ENCODE measurements at places on chromosomes 5 and 9. TPM values are rescaled to one million over a fixed set of nuclear protein-coding genes. Genes with fewer than 3 reads are reported as not detected.

GRCh38 chr9:34927061-34927460 is 31.0 kb upstream of the PHF24 start:
- DNase-seq = no peak

- DNase-seq = peak; percentile 85
Measured at GRCh38 chr9:114285166-114285867, 37.6 kb upstream of the ORM1 start.

TLR4 gene
- total RNA-seq = 11.2 TPM

DNA sequence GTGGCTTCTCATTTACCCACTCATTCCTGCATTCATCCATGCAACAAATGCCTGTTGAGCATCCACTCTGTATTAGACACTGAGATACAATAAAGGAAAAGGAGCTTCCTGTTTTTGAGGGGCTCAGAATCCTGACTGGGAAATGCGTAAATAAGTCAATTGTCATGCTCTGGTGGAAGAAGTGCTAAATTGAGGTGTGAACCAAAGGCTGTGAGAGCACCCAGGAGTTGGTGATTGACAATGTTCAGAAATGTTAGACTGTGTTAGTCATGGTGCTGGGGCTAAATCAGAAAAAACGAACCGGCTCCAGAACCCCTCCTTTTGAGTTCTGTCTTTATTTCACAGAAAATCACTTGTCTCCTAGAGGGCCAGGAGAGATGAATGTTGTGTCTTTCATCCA is 558.6 kb upstream of the SGCD start:
- DNase-seq = no peak

EDIL3 gene
- total RNA-seq = 22.3 TPM

DNA sequence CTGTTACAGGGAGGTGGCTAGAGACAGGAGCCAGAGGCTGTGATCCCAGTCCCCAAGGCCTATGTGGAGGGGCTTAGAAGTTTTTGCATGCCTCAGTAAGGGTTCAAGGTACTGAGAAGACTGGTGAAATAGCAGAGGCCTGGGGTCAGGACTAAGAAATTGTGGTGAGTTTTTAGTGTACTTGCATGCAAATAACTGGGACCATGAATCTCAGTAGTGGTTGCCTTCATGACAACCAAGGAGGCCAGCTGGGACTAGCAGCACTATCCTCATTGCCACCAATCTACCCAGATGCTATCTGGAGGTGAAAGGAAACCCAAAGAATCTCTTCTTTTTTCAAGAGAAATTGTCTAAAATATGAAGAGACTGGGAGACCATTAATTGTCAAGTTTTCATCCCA is 395.1 kb downstream of the CETN3 start:
- DNase-seq = no peak

TBCA gene
- 110 TPM for total RNA-seq

DNA sequence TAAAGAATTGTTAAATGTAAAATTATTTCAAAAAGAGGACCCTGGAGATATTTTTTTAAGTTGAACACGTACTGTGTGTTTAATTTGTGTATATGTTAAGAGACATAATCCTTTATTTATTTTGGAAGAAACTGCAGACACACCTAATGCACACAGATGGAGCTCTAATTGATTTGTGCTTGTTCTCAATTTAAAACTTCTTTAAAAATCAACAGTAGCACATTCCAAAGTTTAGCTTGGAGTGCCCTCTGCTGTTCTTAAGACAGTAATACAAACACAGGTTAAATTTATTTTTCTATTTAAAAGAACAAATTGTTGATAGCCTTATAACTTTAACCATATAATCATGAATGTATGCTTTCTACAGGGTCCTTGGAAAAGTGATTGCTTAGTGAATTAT is 277.6 kb upstream of the ADAMTS16 start:
- peak; percentile 65 for DNase-seq

GRCh38 chr5:75678155-75678554 is 39.1 kb downstream of the POC5 start:
- DNase-seq = no peak

BTNL8 gene
- total RNA-seq = 2.2 TPM

DNA sequence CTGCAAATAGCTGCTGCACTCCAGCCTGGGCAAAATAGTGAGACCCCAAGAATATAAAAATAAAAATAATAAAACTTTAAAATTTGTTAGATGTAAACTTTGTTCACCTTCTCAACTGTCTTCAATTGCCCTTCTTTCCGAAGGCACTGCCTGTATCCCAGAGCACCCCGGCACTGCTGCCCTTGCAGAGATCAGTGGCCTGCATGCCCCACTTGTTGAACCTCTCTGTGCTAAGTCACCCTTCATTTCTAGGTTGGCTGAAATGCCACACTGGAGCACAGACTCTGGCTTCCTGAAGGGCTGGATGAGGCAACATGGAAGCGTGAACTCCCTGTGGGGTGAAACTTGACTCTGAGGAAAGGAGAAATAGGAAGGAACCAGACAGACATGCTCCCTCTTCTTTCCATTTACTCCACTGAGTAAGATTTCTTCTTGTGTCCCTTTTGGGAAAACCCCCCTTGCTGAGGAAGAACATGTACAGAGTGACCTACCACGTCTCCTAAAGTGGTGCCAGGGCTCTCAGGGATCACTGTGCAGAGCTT is 8.4 kb upstream of the JMY start:
- DNase-seq = no peak

FOXD4L5 gene
- not detected for total RNA-seq

IQGAP2 gene
- total RNA-seq = 122 TPM

ARRDC1 gene
- 156 TPM for total RNA-seq

PLEKHG4B gene
- total RNA-seq = 4.3 TPM

DNA sequence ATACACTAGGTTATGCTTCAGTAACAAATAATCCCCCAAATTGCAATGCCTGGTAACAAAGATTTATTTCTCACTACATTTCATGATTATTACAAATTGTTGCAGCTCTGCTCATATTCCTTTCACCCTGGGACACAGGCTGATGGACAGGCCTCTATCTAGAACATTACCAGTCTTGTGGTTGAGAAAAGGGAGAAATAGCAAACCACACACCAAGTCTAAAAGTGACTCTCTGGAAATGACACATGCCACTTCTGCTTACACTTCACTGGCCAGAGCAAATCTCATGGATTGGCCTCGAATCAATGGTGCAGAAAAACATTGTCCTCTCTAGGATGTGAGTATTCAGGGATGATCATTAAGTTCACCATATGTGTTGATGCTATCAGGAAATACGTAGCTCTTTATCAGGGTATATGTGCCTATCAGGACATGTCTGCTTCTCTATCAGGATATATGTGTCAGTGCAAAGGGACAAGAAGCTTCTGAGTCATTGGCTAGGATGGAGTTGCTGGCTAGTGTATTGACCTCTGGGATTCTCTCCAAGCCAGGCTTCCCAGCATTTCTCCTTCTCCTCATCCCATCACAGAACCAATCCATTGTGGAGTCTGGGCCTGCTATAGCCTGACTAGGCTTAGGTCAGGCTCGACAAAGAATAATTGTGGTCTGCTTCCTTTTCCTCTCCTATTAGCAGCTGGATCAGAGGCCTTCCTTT is 91.1 kb upstream of the CEP78 start:
- no peak for DNase-seq

GRCh38 chr9:73923796-73924195 is 573.3 kb upstream of the RORB start:
- no peak for DNase-seq

DNA sequence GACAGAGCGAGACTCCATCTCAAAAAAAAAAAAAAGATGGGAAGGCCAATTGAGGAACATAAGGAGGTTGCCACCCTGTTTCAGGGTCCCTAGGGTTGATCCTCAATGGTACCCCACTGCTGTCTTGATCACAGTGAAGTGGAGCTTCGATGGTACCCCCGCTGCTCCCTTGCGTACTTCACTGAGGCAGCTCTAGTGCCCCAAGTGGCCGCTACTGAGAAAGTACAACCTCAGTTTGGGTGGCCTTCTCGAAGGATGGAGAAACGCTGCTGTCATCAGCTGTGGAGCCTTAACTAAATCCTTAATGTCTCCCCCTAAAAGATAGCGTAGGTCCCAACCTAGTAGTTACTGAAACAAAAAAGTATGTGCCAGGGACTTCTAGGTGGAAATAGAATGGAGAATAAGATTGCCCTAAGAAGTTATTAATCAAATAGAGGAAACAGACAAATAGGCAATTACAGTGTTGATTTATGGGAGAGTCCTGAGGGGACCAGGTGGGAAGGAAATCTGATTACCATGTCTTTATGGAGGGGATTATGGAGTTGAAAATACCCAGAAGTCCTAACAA is 6.3 kb downstream of the TESK1 start:
- DNase-seq = peak; percentile 74

DNA sequence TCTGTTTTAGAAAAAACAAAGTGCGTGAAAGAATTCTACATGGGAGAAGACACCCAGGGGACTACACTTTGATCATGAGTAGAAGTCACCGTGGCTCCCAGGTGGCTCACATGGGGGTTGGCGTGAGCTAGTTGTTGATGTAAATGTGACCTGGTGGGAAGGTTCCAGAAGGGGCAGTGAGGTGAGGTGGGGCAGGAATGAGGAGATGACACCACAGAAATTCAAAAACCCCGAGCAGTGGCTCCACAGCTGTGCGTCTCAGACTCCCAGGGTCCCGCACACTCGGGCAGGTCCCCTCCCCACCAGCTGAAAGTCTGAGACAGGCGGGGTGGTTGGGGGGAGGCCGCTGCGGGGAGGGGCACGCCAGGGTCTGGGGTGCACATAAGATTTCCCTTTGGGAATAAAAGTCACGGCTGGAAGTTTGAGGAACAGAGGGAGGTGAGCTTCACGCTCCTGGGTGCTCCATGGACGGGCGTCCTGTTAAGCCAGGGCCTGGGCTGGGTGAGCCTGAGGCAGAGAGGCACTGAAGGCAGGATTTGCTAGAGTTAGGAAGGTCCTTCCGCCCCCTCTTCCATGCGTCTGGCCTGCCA is 29.9 kb downstream of the GLT6D1 start:
- DNase-seq = no peak

ZNF883 gene
- total RNA-seq = not detected

DNA sequence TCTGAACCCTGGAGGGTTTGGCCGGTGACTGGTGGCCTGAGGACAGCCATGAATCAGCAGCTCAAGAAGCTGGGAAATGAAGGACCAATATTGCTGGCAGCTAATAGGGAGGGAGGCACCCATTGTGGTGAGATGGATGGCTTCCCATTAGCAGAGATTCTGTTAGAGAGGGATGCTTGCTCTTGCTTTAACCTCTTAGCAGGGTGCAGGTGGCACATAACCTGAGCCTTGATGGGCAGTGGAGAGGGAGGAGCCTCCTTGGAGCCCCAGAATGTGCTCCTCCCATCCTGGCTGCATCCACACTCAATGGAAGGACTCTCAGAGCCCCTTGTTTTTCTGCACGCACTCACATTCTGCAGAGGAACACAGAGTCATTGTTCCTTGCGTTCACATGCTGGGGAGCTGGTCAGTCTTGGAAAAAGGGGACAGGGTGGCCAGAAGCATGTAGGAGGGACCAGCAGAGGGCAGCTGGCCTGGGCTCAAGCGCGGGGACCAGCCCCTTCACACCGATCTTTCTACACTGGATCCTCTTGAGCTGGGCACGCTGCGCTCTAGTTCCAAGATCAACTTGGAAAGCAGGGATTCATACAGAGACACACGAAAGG is 161.8 kb downstream of the MED10 start:
- DNase-seq = no peak

DNA sequence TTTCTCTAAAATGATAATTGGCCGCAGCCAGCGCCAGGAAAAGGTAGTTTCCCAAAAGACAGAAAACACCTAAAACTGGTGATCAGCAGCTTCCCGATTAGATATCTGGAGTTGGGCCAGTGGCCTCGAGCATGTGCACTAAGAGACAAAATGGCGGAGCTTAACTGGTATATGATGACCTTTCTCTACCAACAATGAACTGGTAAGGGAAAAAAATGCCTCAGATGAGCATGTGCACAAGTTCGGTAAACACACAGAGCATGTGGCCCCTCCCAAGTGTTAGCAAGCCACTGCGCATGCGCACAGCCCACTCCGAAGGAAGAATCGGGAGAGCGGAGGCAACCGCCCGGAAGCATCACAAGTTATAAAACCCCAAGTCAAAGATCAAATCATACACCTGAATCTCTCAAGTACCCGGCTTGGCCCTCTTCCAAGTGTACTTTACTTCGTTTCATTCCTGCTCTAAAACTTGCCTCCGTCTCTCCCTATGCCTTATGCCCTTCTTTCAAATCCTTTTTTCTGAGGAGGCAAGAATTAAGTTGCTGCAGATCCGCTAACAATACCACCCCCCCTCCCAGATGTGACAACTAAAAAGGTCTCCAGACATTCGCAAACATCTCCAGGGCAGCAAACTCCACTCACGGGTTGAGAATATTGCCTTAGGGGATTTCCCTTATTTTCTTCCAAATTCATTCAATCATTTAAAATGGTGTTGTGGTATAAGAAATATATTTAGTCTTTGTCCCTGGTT is 15.0 kb upstream of the PTBP3 start:
- DNase-seq = peak; percentile 93

- no peak for DNase-seq
Measured at GRCh38 chr9:93290495-93291434, 106.8 kb downstream of the WNK2 start.

GRCh38 chr5:179196405-179197079 is 136.4 kb downstream of the ZNF354C start:
- no peak for DNase-seq

ACTBL2 gene
- not detected for total RNA-seq

GABRA1 gene
- not detected for total RNA-seq
